ENCODE measurements at places on chromosomes 6 and 20.
A peak's percentile ranks its signal among the peaks of the same experiment; 100 is the strongest.

- no peak for DNase-seq
Measured at GRCh38 chr6:159983641-159984080, 14.8 kb downstream of the IGF2R start.

GRCh38 chr20:63917811-63918210 lies 22.9 kb downstream of the DNAJC5 start:
- no peak for DNase-seq

GRCh38 chr6:106539936-106540335 lies 89.4 kb downstream of the RTN4IP1 start:
- DNase-seq: no peak

DNA sequence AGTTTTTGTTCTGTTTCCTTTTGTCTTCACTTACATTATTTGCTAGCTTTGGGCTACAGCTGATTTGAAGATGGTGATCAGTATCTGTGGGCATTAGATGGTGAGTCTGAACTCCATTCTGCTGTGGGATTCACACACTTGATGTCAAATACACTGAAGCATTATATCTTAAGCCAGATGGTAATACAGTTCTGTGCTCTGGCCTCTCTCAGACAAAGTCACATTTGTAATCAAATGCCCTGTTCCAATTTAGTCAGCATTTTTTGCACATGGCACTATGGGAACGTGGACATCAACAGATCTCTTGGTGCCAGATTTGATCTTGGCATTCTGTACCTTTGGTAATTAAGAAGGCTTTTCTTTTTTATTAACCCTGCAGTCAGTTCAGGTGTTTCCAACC lies 56.0 kb downstream of the SASH1 start:
- no peak for DNase-seq

DNA sequence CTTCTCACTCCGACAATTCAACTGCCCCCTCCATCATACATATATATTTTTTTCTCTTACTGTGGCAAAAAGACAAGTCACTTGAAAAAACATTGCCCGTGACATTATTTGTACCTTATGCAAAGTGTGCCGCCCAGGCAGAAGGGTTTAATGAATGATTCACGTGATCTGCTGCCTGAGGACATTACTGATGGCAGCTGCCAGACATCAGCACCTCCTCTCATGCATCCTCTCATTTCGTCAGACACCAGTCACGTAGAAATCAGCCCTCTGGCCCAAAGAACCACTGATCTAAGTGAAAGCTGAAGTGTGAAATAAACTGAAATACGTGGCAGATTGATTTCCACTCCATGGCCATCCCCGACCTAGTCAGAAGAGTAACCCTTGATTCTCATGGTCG lies 218.8 kb upstream of the PDE10A start:
- no peak for DNase-seq

- DNase-seq: no peak
Measured at GRCh38 chr6:118921084-118921483, 13.9 kb downstream of the MCM9 start.

- DNase-seq: no peak
Measured at GRCh38 chr6:155261111-155261900, 2.5 kb upstream of the CLDN20 start.

DNA sequence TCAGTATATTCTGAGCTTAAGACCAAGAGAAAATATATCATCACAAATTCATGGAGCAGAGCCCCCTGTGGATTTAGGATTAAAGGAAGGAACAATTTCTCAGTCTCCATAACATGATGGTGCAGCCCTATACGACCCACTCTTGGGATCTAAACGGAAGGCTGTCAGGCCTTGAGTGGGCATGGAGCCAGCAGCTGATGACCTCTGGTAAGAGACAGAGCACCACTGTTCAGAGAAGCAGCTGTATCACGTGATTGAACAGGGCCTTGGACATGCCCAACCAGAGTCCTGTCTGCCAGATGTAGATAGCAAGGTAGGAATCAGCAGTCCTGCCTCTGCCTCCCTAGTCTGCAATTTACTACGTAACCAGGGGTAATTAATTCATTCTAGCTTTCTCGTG lies 259.4 kb upstream of the POU3F2 start:
- peak; percentile 5 for DNase-seq

DNA sequence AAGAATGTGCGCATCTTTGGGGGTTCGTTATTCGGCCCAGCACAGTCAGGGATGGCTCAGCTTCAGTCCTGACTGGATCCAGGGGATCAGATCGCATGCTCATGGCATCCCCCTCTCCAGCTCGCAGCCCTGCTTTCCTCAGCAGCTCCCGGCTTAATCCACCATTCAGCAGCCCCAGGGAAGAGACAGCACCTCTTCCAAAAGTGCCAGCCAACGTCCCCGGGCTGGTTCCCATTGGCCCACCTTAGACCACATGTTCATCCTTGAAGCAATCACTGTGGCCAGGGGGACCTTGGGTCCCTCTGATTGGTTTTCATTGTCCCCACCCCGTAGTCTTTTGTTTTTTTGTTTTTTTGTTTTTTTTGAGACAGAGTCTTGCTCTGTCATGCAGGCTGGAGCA lies 188.7 kb downstream of the ZMYND8 start:
- DNase-seq: no peak

DNA sequence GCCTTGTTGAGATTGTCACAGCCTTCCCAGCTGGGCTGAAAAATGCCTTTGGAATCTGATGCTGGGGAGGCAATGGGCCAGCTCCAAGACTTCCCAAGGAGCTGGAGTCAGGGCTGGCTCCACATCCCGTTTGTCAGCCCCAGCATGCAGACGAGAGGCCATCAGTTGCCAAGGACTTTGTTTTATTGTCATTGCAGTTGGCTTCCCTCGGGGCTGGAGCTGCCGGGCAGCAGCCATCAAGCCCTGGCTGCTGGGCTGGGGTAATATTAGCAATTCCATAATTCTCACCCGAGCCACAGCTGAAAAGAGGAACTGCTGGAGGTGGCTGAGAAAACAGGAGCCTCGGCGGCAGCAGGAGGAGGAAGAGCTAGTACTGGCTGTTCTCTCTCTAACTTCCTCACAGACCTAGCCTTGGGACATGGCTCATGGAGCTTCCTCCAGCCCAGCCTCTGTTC lies 182.5 kb downstream of the CDC5L start:
- peak; percentile 80 for DNase-seq

DNA sequence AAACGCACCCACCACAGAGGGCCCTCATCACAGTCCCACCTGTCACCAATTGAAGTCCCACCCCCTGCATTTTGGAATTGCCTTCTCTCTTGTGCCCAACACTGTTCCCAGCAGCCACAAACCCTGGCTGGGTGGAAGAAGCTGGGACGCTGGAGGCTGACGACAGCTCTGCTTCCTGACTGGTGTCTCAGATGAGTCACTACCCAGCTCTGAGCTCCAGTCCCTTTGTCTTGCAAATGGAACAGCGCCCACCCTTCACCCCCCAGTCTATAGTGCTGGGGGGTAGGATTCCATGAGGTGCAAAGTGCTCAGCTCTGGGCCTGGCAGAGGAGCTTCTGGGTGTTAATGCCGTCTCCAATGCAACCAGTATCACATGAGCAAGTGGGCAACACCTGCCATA lies 85.3 kb downstream of the DLGAP4 start:
- no peak for DNase-seq

- no peak for DNase-seq
Measured at GRCh38 chr20:17619351-17620093, 49.6 kb downstream of the DSTN start.

DNA sequence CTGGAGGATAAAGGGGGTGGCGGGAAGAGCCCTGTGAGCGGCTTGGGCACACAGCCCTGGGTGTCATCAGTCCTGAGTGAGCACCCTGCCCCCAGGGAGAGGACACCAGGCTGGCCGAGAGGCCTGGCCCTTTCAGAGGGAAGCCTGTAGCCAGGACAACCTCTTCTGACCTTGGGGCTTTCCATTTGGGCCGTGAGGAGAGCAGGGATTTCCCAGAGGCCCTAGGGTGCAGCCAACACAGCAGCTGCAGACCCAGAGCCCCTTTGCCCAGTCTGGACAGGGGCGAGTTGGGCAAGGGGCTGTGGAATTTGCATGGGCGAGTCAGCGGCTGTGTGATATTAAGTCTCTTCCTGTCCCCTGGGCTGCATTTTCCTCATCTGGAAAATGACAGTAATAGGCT lies 6.3 kb downstream of the MAP1LC3A start:
- DNase-seq: no peak

DNA sequence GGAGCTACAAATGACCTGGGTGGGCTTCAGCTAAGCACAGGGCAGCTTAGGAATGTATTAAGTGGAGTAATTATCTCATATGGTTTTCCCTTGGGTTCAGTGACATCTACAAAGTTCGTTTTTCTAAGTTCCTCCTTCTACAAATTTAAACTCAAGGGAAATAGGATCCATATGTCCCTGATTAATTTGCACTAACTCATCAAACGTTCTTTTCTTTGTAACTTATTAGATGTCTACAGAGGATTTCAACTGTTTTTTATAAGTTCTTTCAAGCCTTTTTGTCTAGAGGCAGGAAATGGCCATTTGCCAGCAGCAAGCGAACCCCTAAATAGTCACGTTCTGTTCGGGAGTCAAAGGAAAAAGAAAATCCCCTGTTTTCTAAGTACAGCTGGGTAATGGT lies 1060.3 kb downstream of the KIF16B start:
- no peak for DNase-seq

DNA sequence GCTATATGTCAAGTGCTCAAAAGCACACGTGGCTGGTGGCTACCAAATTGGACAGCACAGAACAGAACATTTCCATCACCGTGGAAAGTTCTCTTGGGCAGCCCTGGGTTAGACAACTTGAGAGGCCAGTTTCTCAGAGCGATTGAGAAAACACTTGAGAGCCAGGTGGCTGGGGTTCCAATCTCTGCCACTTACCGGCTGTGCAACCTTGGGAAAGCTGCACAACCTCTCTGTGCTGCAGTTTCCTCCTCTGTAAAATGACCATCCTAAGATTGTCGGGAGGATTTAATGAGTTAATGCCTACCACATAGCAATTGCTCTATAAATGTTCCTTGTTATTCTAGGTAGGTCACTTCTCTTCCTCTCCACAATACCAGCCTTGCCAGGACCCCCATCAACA lies 25.1 kb upstream of the NFATC2 start:
- DNase-seq: no peak

All from GM03348 (cell line).